ENCODE measurements at places on chromosomes 16 and 17. TPM values are rescaled to one million over a fixed set of nuclear protein-coding genes. Genes with fewer than 3 reads are reported as not detected.

- H3K36me3 ChIP-seq, result no peaks in the 10 kb centered on the region
- H3K27ac ChIP-seq, result no peak overlapping the region
- no peak for DNase-seq
- H3K4me3 ChIP-seq, result no peak overlapping the region
- H3K4me1 ChIP-seq, result peaks cover 34% of the 10 kb centered on the region
Observed at GRCh38 chr17:18037486-18037885, 1.5 kb downstream of the ATPAF2 start.

DNA sequence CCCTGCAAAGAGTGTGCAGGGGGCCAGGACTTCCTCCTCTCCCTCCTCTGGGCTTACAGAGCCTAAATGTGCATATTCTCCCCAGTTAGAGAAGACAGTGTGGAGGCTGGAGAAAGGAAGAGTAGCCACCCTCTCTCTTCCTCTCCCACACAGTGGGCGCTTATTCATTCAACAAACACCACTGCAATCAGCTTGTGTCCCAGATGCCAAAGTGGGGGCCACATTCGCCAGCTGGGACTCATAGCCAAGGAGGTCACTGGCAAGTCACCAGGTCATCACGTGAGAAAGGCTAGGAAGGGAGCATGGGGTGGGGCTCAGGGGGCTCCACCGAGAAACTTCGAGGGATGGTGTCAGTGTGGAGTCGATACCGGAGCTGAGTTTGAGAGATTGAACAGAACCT, 45.0 kb upstream of the ZNF423 start:
- no peaks in the 10 kb centered on the region for H3K4me1 ChIP-seq
- H3K4me3 ChIP-seq, result no peak overlapping the region
- DNase-seq, result no peak

- DNase-seq, result no peak
- peaks cover 33% of the 10 kb centered on the region for H3K36me3 ChIP-seq
- H3K27me3 ChIP-seq, result no peaks in the 10 kb centered on the region
- no peak overlapping the region for H3K4me3 ChIP-seq
- H3K4me1 ChIP-seq, result peaks cover 35% of the 10 kb centered on the region
Observed at GRCh38 chr17:37598145-37598544, 11.1 kb downstream of the SYNRG start.

GRCh38 chr17:70825321-70826125, 656.2 kb downstream of the KCNJ2 start:
- H3K36me3 ChIP-seq, result no peaks in the 10 kb centered on the region
- no peak overlapping the region for H3K4me3 ChIP-seq
- H3K27me3 ChIP-seq, result no peaks in the 10 kb centered on the region
- DNase-seq, result no peak
- no peak overlapping the region for H3K27ac ChIP-seq

PRSS33 gene
- total RNA-seq, result 0.15 TPM

MT1G gene
- total RNA-seq, result 41.0 TPM

BAIAP3 gene
- 7.5 TPM for total RNA-seq

Measured in CD8-positive, alpha-beta memory T cell (primary cell).